CD4-positive, alpha-beta memory T cell (primary cell): ENCODE measurements at places on chromosomes 7 and 10.

- H3K27ac ChIP-seq: no peak overlapping the region
- no peaks in the 10 kb centered on the region for H3K27me3 ChIP-seq
- no peak overlapping the region for H3K4me3 ChIP-seq
- H3K36me3 ChIP-seq: no peaks in the 10 kb centered on the region
Measured at GRCh38 chr7:131767591-131767990, 211.2 kb upstream of the PODXL start.

- no peaks in the 10 kb centered on the region for H3K36me3 ChIP-seq
- no peak overlapping the region for H3K27ac ChIP-seq
- no peak overlapping the region for H3K4me3 ChIP-seq
- no peaks in the 10 kb centered on the region for H3K27me3 ChIP-seq
- no peaks in the 10 kb centered on the region for H3K4me1 ChIP-seq
Measured at GRCh38 chr7:146862415-146862814, 745.8 kb downstream of the CNTNAP2 start.

- no peak overlapping the region for H3K4me3 ChIP-seq
- DNase-seq: no peak
- no peaks in the 10 kb centered on the region for H3K27me3 ChIP-seq
- H3K4me1 ChIP-seq: no peaks in the 10 kb centered on the region
Measured at GRCh38 chr7:139619367-139619657, 95.8 kb downstream of the CLEC2L start.

DNA sequence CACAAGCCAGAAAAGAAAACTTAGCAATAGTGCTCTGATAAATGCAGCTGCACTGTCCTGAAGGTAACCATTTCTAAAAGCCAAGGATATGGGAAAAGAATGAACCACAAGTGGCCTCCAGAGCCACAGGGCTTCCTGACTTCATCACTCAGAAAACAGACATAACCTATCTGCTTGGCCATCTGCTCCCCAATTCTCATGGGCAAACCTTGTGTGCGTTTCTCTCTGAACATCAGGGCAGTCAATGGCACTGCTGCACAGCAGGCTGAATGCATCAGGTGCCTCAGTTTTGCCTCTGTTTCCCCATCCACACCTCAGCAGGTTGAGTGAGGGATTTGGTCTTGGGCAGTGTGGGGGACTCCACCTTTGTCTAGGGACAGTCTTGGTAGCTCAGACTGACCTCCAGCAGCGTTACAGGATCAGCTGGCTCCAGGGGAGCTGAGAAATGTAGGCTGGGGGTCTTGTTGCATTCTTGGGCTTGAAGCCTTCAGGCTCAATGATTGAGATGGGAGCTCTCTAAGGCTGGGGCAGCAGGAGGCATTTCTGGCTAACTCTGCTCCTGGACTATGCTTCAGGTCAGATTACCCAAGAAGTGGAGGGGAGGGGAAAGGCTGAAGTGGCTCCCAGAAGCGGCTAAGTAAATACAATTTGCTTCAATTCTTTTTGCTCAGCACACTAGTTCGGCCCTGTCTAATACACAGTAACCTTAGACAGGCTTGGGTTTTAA, 23.6 kb upstream of the PDLIM1 start:
- H3K27me3 ChIP-seq: no peaks in the 10 kb centered on the region
- H3K27ac ChIP-seq: no peak overlapping the region
- no peaks in the 10 kb centered on the region for H3K4me1 ChIP-seq
- DNase-seq: no peak

GRCh38 chr7:116497708-116498107, 1.8 kb upstream of the CAV2 start:
- no peak overlapping the region for H3K27ac ChIP-seq
- peaks cover 24% of the 10 kb centered on the region for H3K27me3 ChIP-seq
- no peak overlapping the region for H3K4me3 ChIP-seq
- DNase-seq: no peak
- H3K36me3 ChIP-seq: no peaks in the 10 kb centered on the region
- H3K4me1 ChIP-seq: peaks cover 18% of the 10 kb centered on the region

- DNase-seq: no peak
- no peak overlapping the region for H3K4me3 ChIP-seq
- no peaks in the 10 kb centered on the region for H3K36me3 ChIP-seq
Measured at GRCh38 chr10:106360870-106361269, 803.6 kb downstream of the SORCS1 start.

- H3K36me3 ChIP-seq: no peaks in the 10 kb centered on the region
- no peak overlapping the region for H3K4me3 ChIP-seq
- no peaks in the 10 kb centered on the region for H3K4me1 ChIP-seq
- no peak for DNase-seq
- no peaks in the 10 kb centered on the region for H3K27me3 ChIP-seq
- no peak overlapping the region for H3K27ac ChIP-seq
Measured at GRCh38 chr7:51459809-51460208, 143.2 kb upstream of the COBL start.

- DNase-seq: no peak
- H3K27ac ChIP-seq: no peak overlapping the region
- H3K4me1 ChIP-seq: no peaks in the 10 kb centered on the region
- no peaks in the 10 kb centered on the region for H3K36me3 ChIP-seq
Measured at GRCh38 chr7:83684928-83685327, 36.0 kb upstream of the SEMA3E start.

DNA sequence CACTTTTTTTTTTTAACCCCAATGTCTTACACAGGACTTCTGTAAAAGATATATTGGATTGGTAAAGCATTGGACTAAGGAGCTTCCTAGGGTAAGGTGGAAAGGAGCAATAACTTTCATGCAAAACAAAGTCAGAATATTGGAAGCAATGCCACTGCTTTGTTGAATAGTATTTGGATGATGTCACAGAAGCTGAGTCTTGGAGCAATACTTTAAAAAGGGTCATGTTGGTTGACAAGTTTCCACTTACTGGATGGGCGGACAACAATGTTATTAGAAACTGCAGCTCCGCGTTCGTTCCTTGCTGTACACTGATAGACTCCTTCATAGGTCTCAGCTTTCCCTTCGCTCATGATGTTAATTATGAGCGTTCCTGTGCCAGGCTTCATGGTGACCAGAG, 101.9 kb upstream of the LAMB4 start:
- no peaks in the 10 kb centered on the region for H3K27me3 ChIP-seq
- H3K27ac ChIP-seq: no peak overlapping the region
- H3K4me1 ChIP-seq: no peaks in the 10 kb centered on the region

DNA sequence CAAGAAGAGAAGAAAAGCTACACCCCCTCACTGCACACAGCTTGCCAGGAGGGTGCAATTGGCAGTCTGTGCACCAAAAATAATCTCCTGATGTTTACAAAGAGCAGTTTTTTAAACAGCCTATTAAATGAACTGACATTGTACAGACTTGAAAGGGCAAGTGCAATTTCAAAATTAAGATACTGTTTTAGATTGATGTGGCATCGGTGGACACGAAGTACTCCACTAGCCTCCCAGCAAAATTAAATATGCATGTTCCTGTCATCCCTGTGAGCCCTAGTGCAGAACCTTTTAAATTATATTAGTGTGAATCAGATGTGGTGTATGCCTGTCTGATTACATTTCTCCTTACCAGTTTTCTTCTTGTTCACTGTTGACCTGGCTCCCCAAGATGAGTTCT, 87.9 kb downstream of the WIPF3 start:
- H3K4me3 ChIP-seq: no peak overlapping the region
- DNase-seq: no peak
- no peaks in the 10 kb centered on the region for H3K27me3 ChIP-seq
- H3K27ac ChIP-seq: no peak overlapping the region

DNA sequence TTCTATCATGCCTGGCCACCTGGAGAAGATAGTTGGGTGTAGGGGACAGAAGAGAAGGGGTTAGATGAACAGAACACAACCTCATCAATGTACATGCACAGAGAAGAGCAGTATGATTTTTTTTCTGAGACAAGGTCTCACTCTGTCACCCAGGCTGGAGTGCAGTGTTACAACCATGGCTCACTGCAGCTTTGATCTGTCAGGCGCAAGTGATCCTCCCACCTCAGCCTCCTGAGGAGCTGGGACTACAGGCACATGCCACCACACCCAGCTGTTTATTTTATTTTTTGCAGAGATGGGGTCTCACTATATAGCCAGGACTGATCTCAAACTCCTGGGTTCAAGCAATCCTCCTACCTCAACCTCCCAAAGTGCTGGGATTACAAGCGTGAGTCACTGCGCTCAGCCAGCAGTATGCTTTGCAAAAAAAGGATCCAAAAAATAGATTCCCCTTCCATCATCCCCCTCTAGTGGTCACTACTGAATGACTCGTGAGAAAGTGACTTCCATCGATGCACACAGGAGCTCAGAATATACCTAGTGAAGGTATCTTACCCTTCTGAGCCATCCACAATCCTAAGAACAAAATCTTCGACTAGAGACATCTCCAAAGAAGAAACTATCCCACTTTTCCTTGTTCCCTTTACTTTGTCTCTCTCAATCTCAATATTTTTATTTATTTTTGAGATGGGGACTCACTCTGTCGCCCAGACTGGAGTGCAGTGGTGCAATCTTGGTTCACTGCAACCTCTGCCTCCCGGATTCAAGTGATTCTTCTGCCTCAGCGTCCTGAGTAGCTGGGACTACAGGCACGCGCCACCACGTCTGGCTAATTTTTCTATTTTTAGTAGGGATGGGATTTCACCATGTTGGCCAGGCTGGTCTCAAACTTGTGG, 21.0 kb downstream of the ZCWPW1 start:
- no peaks in the 10 kb centered on the region for H3K27me3 ChIP-seq
- no peak overlapping the region for H3K27ac ChIP-seq
- peaks cover 4% of the 10 kb centered on the region for H3K4me1 ChIP-seq
- DNase-seq: peak; percentile 63
- no peaks in the 10 kb centered on the region for H3K36me3 ChIP-seq

- H3K27ac ChIP-seq: no peak overlapping the region
- H3K4me1 ChIP-seq: no peaks in the 10 kb centered on the region
- H3K27me3 ChIP-seq: no peaks in the 10 kb centered on the region
Measured at GRCh38 chr7:68073701-68074100, 1077.1 kb downstream of the TYW1 start.

DNA sequence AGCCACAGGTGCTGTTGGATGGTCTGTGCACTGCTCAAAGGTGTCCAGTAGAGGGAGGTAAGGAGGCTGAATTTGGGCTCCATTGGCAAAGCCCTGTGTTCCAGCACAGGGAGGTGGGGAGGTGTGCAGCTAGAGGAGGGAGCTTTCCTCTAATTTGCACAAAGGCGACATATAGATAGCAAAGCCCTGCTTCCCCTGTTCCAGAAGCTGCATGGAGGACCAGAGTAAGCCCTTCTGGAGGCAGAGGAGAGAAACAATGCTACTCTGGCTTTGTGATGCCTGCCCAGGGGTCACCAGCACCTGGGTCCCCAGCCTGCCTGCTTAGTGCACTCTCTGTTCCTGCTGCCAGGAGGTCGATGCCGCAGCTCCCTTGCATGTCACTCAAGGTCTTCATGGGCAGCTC, 3.4 kb upstream of the ARHGAP22 start:
- H3K4me3 ChIP-seq: no peak overlapping the region
- H3K27me3 ChIP-seq: no peaks in the 10 kb centered on the region
- no peaks in the 10 kb centered on the region for H3K4me1 ChIP-seq
- no peaks in the 10 kb centered on the region for H3K36me3 ChIP-seq
- peak; percentile 10 for DNase-seq
- H3K27ac ChIP-seq: no peak overlapping the region

GRCh38 chr10:47091421-47091820, 180.2 kb downstream of the PTPN20 start:
- no peak overlapping the region for H3K4me3 ChIP-seq
- H3K27me3 ChIP-seq: no peaks in the 10 kb centered on the region
- no peak for DNase-seq
- no peaks in the 10 kb centered on the region for H3K4me1 ChIP-seq

DNA sequence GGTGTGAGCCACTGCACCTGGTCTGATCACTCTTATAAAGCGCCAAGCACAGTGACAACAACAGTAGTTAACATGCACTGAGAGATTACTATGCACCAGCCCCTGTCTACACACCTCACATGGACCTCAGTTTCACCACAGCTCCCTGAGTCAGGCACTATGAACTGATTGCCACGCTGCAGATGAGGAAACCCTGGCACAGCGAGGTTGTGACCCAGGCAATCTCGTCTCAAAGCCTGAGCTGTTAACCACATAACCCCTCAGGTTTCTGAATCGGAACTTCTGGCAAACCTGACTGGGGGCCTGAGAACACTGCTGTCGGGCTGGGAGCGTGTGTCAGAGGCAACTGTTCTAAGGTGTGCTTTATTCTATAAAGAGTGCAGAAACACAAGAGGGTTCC, 150.8 kb downstream of the RNF216 start:
- H3K4me1 ChIP-seq: peaks cover 31% of the 10 kb centered on the region
- peak; percentile 18 for DNase-seq
- peaks cover 28% of the 10 kb centered on the region for H3K36me3 ChIP-seq
- H3K27me3 ChIP-seq: no peaks in the 10 kb centered on the region
- H3K4me3 ChIP-seq: no peak overlapping the region

DNA sequence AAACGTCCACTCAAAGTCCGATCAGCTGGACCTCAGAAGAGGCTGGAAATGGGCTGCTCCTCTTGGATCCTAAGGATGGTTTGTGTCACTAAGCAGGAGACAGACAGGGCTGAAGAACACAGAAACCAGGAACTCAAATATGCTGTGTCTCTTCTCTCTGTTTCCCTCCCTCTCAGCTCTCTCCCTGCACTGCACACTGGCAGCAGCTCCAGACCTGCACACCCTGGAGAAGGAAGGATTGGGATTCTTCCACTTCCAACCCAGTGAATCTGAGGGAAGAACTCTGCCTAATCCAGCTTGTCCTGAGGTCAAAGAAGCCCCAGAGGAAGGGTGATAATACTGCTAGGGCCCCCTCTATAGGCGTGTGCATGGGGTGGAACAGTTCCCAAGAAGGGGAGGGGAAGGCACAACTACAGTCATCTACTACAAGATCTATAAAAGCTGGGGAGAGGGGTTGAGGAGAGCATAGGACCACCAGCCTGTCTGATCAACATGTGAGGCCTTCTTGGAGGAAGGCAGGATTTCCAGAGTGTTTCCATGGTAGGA, 22.7 kb upstream of the ZCCHC24 start:
- H3K4me1 ChIP-seq: no peaks in the 10 kb centered on the region
- no peak overlapping the region for H3K4me3 ChIP-seq
- H3K27me3 ChIP-seq: no peaks in the 10 kb centered on the region
- DNase-seq: no peak
- H3K27ac ChIP-seq: no peak overlapping the region
- no peaks in the 10 kb centered on the region for H3K36me3 ChIP-seq

DNA sequence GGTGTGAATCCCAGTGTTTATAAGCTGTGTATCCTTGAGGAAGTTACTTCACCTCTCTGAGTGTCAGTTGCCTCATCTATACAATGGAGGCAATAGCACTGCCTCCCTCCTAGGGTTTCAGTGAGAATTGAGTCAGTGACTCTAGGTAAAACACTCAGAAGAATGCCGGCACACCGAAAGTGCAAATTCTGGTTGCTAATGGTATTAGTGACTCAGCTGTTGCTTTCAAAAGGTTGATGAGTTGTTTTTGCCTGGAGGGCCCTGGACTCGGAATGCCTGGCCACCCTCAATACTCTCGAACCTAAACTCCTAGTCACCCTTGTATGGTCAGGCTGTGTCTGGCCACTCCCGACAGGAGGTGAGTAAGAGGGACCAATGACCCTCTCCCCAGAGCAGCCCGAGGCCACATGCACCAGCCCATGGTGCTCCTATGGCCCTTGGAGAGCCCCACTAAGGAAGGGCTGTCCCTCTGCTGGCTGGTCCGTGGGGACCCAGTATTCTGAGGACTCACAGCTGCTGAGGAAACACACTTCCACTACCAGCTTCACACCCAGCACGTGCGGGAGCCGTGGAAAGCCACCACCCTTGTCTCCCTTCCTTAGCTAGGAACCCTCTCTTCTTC, 60.2 kb downstream of the CALML3 start:
- H3K4me1 ChIP-seq: no peaks in the 10 kb centered on the region
- H3K4me3 ChIP-seq: no peak overlapping the region
- no peak overlapping the region for H3K27ac ChIP-seq
- no peak for DNase-seq

GRCh38 chr10:113767222-113767621, 15.7 kb downstream of the PLEKHS1 start:
- H3K27me3 ChIP-seq: no peaks in the 10 kb centered on the region
- H3K4me3 ChIP-seq: no peak overlapping the region
- H3K27ac ChIP-seq: no peak overlapping the region
- DNase-seq: no peak
